KBM-7 (cell line): ENCODE measurements at places on chromosomes 7 and 10.

GRCh38 chr7:92851732-92852131, 15.4 kb upstream of the CDK6 start:
- no peak for DNase-seq

DNA sequence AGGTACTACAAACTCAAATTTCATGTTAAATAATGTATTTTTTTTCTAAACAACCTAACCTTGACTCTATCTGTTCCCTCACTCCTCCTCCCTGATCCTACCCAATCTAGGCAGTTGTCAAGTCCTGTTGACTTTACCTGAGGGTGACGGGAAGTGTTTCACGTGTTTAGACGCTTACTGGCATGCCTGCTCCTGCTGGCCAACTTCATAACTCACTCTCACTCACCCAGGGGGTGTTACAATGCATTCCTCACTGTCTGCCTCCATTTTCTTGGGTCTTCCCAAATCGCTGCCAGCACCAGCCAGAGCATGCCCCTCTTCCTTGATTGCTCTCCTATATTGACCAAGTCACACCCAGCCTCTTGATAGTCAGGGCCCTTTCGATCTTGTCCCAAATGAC, 28.3 kb downstream of the CRCP start:
- no peak for DNase-seq

DNA sequence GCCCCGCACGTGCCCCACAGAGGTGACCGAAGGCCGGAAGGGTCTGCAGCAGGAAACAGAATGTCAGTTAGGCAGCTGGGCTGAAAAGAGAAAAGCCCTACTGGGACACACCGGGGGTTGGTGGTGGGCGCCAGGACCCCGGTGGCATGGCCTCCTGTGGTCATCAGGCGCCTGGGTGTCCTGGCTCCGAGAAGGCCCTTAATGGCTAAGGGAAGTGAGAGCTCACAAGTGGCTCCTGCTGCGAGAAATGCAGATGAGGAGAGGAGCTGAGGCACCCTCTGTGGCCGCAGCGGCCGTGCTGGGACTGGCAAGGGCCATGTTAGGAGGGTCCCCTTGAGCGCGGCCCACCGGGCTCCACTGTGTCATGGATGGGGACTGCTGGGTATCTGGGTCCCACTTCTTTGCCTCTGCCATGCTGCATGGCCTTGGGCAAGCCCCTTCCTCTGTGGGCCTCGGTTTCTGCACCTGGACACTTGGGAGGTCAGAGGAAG, 79.2 kb upstream of the GNA12 start:
- no peak for DNase-seq

GRCh38 chr10:89591111-89591795, 53.8 kb downstream of the PANK1 start:
- no peak for DNase-seq

- DNase-seq, result no peak
Measured at GRCh38 chr7:117116211-117116610, 162.9 kb downstream of the ST7 start.

DNA sequence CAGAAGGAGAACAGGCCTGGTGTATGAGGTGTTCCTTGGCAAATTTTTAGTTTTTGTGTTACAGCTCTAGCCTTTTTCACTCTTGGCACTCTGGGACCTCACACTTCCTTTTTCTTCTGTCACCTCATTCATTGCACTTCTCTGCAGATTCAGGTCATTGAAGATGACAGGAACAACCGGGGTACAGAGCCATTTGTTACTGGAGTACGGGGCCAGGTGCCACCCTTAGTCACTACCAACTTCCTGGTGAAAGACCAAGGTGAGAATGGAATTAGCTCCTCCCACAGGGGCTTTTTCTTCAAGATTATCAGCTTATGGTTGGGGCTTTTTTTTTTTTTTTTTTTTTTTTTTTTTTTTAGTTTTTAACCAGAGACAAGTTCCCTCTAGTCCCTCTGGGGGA, 18.5 kb upstream of the CHCHD1 start:
- DNase-seq, result no peak

- no peak for DNase-seq
Measured at GRCh38 chr10:86389441-86390193, 23.0 kb upstream of the GRID1 start.

DNA sequence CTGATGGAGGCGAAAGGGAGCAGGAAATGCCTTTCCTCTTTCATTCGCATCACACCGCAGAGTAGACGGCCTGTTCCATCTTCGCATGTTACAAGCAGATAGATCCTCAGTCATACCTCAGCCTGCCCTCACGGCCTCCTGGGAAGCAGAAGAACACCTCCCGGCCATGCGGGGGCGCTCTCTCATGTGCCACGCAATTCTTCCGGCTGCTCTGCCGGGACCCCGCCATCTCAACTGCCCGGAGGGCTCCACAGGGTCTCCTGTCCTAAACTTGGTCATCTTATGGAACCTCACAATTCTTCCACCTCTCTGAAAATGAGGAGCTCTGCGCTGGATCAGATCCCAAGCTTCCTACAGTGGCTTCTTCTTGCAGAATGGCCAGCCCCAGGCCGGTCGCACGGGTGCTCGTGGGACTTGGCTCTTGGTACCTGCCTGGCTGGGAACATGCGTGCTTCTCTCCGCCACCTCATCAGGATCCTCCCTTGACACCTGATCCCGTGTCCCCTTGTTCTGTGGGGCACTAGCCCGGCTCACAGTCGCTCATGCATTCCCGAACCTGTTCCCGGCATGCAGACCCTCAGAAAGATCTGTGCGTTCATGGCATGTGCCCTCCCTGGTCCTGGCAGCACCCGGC, 262.8 kb upstream of the SHH start:
- DNase-seq, result no peak

- DNase-seq, result no peak
Measured at GRCh38 chr7:55523366-55523765, 48.9 kb downstream of the VOPP1 start.

DNA sequence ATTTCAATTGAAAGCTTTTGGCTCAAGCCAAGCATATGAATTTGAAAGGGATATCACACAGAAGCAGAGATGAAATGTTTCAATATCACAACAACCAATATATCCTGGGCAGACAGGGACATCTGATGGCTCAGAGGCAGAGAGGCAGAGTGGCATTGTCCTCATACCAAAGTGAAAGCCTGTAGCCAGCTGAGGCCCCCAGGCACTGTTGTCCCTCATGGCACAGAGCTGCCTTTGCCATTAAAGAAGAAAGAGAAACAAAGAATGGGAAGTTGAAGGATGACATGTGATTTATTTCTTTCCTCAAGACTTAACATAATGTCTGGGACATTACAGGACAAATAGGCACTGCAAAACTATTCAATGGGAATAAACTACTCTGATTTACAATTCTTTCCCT, 504.3 kb upstream of the PCDH15 start:
- no peak for DNase-seq

DNA sequence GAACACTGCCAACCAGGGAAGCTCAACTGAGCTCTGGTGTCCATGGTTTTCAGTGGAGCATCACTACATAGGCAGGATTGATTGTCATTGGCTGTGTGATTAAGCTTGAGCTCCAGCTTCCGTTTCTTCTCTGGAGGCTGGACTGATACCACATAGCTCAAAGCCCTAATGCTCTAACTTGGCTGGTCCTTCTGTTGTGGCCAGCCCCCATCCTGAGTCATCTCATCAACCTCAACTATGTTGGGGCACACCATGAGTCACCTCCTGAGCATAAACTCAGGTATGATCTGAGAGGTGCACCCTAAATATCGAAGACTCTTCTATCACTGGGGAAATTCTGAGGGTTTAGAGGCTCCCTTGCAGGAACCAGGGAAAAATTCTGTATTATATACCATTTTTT, 114.5 kb upstream of the INHBA start:
- DNase-seq, result peak; percentile 26

- DNase-seq, result no peak
Measured at GRCh38 chr10:48790457-48791044, 105.9 kb downstream of the WDFY4 start.

GRCh38 chr7:57204411-57204811, 72.2 kb upstream of the ZNF479 start:
- no peak for DNase-seq

DNA sequence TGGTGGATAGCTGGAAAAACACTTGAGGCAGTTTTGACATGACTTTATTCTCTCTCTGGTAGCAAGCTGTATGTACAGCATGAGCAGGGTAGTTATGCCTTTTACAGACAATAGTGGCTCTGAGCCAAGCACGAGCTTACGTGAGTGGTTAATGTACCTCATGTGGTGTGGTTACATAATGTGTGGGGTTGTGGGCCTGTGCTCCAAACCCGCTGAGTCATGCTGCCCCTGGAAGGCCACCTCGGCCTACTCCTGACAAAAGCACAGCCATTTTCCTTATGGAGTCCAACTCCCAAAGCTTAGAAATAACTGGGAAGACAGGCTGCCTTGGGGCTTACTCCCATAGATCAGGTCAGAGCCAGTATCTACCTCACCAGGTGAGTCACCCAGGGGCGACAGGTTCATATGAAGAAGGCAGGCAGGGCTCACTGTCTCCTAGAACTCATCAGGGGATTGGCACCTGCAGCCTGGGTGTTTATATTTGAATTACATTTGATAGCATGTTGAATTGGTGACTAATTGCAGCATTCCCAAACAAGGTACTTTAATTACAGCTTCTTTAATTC, 404.5 kb downstream of the ADRA2A start:
- DNase-seq, result peak; percentile 23

- no peak for DNase-seq
Measured at GRCh38 chr7:14191686-14192098, 202.2 kb upstream of the ETV1 start.

- no peak for DNase-seq
Measured at GRCh38 chr10:75101416-75102251, 9.8 kb upstream of the SAMD8 start.

DNA sequence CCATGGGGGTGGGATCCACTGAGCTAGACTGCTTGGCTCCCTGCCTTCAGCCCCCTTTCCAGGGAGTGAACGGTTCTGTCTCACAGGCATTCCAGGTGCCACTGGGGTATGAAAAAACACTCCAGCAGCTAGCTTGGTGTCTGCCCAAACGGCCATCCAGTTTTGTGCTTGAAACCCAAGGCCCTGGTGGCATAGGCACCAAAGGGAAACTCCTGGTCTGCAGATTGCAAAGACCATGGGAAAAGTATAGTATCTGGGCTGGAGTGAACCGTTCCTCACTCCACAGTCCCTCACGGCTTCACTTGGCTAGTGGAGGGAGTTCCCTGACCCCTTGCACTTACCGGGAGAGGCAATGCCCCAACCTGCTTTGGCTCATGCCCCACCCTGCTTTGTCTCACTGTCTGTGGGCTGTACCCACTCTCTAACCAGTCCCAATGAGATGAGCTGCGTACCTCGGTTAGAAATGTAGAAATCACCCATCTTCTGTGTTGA, 62.7 kb downstream of the PPP1R9A start:
- no peak for DNase-seq

GRCh38 chr7:126791306-126791705, 461.4 kb downstream of the GRM8 start:
- DNase-seq, result no peak

GRCh38 chr7:157896774-157897555, 560.2 kb downstream of the DNAJB6 start:
- no peak for DNase-seq

- no peak for DNase-seq
Measured at GRCh38 chr7:39304178-39304577, 262.0 kb upstream of the YAE1 start.

- DNase-seq, result no peak
Measured at GRCh38 chr7:44748948-44749731, 493 bp downstream of the ZMIZ2 start.
